Stimulated activated memory B cell treated with anti-CD40 and anti-IgM and Interleukin-4, amounts not matched to agents 10 μg/mL and 1 μg/mL and 100 μg/mL, for 72 hours (primary cell): ENCODE measurements at places on chromosomes 11 and 22.
A peak's percentile ranks its signal among the peaks of the same experiment; 100 is the strongest.

- ATAC-seq: no peak
These were observed 9.2 kb upstream of the CELSR1 start for GRCh38 chr22:46546466-46547178.

DNA sequence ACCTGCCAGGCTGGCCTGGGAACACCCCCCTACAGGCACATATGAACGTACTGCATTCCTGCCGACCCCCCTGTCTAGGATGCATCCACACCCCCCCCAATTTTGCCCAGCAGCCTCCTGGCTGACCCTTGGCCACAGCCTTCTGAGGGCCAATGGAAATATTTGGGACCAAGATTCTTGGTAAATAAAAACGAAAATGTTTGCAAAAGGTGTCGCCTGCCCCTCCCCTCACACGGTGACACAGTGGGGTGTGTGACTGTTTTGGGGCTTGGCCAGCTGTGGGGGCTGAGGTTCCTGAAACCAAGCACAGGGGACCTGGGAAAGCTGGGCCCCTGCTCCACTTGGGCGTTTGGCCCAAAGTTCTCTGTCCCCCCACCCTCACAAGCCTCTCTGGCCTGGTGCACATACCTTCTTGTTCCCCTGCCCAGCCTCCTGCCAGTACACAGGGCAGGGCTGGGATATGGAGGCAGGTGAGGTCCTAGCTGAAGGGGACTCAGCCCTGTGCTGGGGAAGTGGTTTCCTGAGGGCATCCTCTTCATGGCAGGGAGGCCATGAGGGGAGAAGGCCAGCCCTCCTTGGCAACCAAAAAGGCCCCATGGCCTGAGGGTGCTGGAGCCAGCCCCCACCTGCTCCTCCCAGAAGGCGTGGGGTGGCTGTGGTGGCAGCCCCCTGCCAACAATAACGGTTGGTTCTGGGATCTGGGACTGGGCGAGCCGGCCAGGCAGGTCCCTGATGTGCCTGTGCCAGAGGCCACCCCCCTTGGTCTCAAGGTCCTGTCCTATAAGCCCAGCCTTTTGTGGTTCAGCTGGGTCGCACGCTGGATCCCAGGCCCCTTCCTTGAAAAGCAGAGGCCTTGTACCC lies 2.1 kb upstream of the CRACR2B start:
- no peak for ATAC-seq

- no peak for ATAC-seq
These were observed 32.6 kb downstream of the RCOR2 start for GRCh38 chr11:63884196-63884932.

DNA sequence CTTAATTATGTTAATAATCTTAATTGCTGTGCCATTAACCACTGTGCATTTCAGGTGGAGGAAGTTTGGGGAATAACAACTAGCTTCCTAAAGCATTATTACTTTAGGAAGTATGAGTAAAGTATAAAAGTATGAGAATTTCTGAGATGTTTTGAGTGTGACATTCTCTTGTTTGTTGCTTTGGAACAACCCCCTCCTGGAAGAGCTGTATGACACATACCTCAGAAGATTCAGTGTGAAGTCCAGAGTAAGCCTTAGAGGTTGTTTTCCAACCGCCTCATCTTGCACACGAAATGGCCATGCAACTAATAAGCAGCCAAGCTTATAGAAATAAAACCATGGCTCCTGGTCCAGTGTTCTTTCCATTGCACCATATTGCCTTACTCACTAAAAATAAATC lies 21.7 kb downstream of the CCDC81 start:
- no peak for ATAC-seq

- ATAC-seq: no peak
These were observed 65.0 kb downstream of the PARVB start for GRCh38 chr22:44088976-44089570.

DNA sequence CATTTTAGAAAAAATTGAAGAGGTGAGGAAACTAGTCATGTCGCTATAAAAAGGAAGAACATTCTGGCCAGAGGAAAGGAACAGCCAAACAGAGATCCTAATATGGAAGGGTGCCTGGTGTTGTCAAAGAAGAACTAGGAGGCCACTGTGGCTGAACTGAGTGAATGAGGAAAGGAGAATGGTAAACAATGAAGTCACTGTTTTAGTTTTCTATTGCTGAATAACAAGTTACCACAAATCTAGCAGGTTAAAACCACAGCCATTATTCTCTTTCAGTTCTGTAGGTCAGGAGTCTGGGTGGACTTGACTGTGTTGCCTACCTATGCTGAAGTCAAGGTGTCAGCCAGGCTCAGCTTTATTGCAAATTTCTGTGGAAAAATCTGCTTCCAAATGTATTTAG lies 549.3 kb upstream of the CCDC90B start:
- ATAC-seq: no peak

DNA sequence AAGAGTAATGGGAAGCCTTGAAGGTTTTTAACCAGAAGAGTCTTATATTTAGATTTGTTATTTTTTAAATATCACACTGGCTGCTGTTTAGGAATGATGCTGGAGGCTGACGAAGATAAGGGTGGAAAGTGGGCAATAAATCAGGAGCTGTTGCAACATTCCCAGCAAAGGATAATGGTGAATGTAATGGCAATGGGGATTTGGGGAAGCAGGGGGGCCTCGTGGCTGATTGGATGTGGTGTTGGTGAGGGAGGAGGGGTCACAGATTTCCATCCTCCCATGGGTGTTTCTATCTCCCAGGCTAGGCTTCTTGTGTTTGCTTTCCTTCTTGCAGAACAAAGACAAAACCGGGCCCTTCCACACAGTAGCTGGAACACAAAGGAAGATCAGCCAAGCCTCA lies 80.8 kb downstream of the PIWIL4 start:
- no peak for ATAC-seq

DNA sequence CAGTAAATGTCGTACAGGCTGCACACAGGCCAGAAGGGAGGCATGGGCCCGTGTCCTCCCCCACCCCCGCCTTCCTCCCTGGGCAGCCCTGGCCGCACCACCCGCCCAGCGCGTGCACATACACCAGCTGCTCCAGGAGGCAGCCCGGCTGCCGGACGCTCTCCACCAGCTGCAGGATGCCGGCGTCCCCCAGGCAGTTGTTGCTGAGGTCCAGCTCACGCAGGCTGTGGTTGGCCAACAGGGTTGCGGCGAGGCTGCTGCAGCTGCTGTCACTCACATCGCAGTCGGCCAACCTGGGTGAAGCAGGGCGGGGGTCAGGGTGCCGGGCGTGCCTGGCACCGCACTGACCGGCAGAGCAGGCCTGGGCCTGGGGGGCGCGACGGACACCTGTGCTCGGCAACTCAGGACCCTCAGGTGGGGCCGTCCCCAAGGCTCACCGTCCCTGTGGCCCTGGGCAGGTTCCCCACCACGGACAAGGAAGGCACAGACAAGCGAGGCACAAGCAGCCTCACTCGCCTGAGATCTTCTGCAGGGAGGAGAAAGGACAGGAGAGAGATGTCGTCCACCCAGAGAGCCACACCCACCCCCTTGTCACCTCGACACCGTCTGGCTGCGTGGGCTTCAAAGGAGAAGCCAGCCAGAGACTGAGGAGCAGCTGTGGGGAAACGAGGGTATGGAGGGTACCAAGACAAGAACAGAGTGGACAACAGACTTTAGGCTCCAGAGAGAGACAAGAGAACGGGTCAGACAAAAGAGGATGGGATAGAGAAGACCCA lies 12.1 kb downstream of the RNH1 start:
- ATAC-seq: no peak

GRCh38 chr22:21624880-21625791 lies 4.7 kb downstream of the YDJC start:
- no peak for ATAC-seq

- no peak for ATAC-seq
These were observed 9.2 kb downstream of the CCDC34 start for GRCh38 chr11:27353593-27354358.

- ATAC-seq: no peak
These were observed 5.7 kb downstream of the AP2A2 start for GRCh38 chr11:931385-931784.

GRCh38 chr11:66866511-66866986 lies 9.7 kb downstream of the LRFN4 start:
- no peak for ATAC-seq

DNA sequence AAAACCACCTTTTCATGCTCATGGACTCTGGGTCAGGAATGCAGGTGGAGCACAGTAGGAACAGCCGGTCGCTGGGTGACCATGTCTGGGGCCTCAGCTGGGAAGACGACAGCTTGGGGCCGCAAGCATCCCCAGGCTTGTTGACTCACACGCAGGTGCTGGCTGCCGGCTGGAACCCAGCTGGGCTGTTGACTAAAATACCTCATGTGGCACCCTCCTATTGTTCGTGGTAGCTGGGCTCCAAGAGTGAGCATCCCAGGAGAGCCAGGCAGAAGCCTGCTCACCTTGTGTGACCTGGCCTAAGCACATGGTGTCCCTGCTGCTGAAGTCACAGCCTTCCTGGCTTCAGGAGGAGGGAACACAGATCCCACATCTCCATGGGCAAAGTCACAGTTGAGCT lies 9.4 kb downstream of the DPP3 start:
- no peak for ATAC-seq

DNA sequence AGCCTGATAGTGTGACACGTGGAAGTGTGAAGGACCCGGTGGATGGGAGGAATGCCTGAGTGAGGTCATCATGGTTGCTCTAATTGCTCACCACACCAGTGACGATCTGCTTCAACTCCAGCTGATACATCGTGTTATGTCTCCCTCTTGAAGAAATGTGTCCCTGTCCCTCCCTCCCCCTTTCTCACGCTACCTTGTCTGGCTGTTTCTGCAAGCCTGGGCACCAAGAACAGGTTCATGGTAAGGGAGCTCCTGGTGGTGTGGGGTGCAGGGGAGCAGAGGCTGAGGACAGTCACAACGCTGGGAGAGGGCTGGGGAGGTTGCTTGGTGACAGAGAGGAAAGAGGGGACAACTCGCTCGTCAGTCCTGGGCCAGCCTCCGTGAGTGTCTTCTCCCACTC lies 413.4 kb downstream of the SOX6 start:
- ATAC-seq: no peak

DNA sequence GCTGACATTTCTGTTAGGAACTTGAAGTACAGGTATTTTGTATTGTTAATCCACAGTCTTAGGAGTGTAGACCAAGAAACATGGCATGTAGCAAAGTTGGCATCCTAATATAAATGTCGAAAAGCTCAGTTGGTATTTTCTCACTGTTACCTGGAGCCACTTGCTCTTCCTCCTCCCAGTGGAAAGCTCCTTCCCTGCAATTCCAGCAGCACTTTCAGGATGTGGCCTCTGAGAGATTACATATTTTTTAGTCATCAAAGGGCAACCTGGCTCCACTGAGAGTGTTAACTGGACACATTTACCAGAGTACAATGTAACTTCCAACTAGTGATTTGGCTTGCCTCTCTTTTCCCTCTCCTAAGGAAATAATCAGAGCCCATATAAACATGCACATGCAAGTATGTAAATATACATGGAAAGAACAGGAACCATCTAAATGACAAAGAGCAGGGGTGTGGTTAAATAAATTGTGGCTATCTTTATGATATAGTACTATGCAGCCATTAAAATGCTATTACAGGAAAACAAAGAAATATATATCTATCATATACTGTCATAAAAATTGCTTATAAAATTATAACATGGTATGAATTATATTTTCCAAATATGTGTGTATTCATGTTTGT lies 14.3 kb upstream of the EED start:
- no peak for ATAC-seq

- ATAC-seq: no peak
These were observed 12.7 kb downstream of the ANKRD42 start for GRCh38 chr11:83206221-83206620.

DNA sequence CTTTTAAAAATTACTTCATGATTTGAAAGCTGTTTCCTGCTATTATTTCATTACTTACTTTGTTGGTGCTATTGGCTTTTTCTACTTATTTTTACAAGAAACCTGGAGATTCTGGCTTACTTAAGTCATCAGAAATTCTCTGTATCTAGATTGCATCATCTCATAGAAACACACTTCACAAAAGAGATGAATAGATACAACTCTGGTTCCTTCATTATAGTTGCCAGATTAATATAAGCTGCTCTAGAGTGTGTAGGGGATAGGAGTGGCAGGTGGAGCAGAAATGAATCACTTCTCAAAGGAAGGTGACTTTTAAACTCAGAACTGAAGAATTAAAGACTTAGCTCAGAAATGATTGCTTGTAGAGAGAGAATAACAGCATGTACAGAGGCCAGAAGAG lies 20.0 kb downstream of the CYP2R1 start:
- ATAC-seq: no peak

DNA sequence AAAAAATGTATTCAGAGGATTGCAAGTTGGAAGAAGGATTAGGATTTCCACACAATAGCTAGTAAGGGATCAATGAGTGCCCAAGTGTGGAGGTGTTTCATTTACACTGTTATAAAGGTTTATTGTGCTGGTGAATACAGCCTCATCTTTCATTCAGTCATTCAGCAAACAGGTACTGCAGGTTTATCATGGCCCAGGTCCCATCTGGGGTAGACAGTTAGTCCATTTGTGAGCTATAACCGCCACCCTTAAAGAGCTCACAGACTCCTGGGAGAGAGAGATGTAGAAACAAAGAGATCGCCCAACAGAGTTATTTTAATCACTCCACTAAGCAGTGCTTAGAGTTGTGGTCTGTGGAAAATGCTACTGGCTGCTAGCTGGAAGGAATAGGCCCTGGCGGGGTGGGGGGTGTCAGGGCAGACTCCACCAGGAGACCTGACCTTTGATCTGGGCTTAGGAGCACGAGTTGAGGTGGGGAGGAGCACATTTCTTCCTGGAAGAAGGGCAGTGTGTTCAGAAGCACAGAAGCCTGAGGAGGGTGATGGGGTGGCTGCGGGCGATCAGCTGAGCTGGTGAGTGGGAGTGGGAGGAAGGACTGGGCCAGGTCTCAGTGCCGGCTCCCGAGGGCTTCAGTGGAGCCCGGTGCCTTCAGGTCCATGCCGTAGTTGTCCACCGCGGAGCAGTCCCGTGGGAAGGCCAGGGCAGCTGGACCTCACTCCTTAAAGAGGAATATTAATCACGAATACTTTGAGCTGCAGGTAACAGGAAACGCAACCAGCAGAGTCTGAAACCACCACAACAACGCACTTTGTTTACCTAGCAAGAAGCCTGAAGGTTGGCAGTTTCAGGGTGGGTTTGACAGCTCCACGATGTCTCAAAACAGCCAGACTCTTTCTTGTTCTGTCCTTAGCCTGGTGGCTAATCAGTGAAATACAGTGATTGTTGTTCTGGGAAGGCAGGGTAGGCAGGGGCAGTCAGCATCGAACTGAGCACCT lies 11.2 kb downstream of the TOM1 start:
- ATAC-seq: peak; percentile 21

- ATAC-seq: no peak
These were observed 566.2 kb downstream of the TBC1D22A start for GRCh38 chr22:47328550-47329243.

GRCh38 chr11:106021181-106021966 lies 666 bp downstream of the MSANTD4 start:
- no peak for ATAC-seq
